EH (cell line): ENCODE measurements at places on chromosomes 13 and 19.

GRCh38 chr13:102355251-102355650 lies 46.6 kb downstream of the FGF14 start:
- no peak for DNase-seq

DNA sequence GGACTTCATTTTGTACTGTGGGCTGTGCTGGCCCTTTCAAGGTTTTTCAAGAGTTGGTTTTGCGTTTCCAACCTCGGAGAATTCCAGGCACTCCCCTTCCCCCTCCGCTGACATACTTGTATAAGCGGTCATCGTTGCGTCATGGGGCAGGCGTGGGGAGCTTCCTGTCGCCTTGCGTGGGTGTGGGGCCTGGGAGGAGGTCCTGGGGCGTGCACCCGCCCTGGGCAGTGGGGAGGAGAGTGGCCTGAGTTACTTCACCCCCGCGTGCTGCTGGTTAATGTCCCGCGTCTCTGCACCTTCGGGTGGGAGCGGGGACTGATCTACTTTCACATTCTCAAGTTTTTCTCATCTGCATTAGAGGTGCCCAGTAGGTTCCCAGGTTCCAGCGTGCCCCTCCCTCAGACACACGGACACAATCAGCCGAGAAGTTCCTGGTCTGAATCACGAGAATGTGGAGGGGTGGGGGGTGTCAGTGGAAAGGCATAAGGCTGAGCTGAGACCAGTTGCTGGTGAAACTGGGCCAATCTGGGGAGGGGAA lies 4.1 kb downstream of the IER2 start:
- DNase-seq: peak; percentile 96

GRCh38 chr19:30136611-30137195 lies 194.7 kb downstream of the URI1 start:
- no peak for DNase-seq

GRCh38 chr13:47327861-47328260 lies 431.0 kb upstream of the HTR2A start:
- DNase-seq: no peak

- no peak for DNase-seq
These were observed 304.0 kb downstream of the SPRY2 start for GRCh38 chr13:80036845-80037504.

GRCh38 chr19:13738073-13738472 lies 26.2 kb upstream of the MRI1 start:
- DNase-seq: no peak
